ENCODE measurements at places on chromosomes 7 and 10.

DNA sequence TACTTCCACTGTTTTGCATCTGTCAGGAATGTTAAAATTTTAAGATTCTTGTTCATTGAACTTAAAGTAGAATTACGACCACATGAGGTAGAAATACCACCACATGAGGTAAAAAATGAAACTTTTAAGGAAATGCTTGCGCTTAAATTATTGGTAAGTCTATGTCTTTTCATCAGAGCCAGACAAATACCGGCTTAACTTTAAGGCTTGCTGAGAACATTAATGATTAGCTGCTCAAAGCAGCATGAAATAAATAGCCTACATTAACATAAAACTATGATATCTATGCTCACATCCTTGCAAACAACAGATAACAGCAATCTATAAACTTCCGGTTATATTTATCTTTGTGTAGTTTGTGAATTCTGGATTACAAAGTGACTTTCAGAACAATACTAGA, 26.9 kb upstream of the SCIN start:
- no peak for DNase-seq

DNA sequence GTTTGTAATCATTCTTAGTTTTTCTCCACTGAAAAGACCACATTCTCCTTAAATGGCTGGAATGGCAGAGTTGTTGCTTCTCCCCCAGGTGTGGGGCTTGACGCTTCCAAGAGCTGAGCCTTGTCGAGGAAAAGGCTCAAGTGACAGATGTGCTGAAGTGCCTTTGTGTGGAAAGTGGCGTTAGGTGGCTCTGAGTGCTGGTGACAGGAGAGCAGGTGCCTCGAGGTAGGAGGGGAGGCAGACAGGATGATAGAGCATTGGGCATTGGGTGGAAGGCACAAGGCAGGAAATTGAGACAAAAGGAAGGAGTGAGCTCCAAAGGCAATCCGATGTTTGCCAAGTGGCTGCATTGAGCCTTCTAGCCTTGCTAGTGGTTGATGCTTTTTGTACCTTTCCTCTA, 6.7 kb downstream of the KIAA1217 start:
- no peak for DNase-seq

DNA sequence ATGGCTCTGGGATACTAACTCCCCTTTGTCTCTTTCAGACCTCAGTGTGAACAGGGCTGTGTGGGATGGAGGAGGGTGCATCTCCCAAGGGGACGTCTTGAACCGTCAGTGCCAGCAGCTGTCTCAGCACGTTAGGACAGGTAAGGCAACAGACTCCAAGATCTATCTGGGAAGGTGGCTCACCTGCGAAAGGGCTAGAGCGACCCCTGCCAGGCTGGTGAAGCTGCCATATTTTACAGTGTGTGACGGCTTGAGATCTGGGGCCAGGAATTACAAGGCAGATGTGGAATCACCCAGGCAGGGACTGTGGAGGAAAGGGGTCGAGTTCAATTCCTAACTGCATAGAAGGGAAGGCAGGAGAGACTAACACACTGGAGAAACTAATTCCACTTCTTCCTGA, 11.2 kb downstream of the MUC17 start:
- DNase-seq: no peak

DNA sequence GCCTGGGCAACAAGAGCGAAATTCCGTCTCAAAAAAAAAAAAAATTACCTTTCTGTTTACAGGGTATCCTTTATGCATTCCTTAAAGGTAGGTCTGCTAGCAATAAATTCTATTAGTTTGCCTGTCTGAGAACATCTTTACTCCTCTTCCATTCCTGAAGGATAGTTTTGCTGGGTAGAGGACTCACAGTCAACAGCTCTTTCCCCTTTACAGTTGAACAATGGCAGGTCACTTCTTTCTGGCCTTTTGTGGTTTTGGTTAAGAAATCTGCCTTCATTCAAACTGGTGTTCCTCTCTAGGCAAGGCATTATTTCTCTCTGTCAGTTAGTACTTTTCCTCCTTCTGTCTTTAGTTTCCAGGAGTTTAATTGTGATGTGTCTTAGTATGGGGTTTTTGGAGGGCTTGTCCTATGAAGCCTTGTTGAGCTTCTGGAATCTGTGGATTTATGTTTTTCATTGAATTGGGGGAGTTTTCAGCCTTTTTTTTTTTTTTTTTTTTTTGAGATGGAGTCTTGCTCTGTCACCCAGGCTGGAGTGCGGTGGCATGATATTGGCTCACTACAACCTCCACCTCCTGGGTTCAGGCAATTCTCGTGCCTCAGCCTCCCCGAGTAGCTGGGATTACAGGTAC, 4.8 kb upstream of the DNAAF5 start:
- DNase-seq: no peak

DNA sequence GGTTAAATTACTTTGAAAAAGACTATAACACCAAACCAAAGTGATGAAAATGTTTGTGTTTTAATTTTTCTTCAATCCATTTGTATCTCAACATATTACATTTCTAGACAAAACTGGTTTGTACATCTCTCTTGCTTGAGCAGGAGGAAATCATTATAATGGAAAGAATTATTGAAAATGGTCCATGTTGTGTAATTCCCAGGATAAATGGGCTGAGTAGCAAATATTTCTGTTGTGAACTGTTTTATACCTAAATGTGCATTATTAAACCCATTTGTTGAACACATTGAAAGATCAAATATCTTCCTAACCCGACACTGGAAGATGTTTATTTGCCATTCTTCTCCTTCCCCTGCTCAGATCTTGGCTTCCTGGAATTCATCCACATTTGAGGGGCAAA, 14.1 kb upstream of the CDK6 start:
- DNase-seq: no peak

- DNase-seq: no peak
Measured at GRCh38 chr7:28726555-28726954, 231.6 kb downstream of the TRIL start.
